ENCODE measurements at places on chromosomes 4 and X.

GRCh38 chr4:169103966-169104412 is 93.9 kb upstream of the CBR4 start:
- DNase-seq, result no peak

GRCh38 chrX:8738588-8739189 is 6.8 kb upstream of the ANOS1 start:
- peak; percentile 22 for DNase-seq

DNA sequence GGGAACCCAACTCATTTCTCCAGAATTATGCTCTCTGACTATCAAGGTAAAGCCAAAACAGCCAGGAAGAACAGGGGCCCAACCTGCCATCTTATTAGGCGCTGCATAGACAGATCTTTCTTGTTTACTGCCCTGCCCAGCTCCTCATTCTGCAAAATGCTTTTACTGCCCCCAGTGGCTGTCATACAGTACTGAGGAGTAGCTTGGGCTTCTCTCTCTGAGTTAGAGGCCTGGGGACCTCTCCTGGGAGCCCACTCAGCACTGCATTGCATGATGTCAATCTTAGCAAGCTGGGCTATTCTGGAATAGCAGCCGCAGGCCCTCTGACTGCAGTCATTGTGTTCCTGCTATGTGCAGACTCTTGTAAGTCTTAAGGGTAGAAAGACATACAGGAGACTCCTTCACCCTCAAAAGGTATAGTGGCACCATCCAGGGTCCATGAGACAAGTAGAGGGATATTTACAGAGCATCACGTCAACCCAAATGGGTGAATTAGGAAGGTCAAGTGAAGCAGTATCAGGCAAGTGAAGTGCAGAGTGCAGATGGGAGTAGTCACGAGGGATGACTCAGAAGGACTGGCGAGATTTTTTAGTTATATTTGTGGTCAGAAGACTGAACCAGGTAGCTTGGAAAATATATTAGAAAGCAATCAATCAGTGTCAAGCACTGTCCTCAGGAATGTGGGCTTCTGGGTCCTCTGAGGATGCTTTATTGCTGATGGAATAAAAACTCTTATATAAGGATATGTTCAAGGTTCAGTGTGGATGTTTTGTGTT is 294.1 kb upstream of the SFRP2 start:
- DNase-seq, result peak; percentile 46

- no peak for DNase-seq
These were observed 145.1 kb downstream of the CAMK2D start for GRCh38 chr4:113616443-113616842.

GRCh38 chr4:114782415-114783214 is 184.0 kb downstream of the UGT8 start:
- peak; percentile 25 for DNase-seq

GRCh38 chr4:157225096-157225495 is 4.6 kb downstream of the GRIA2 start:
- no peak for DNase-seq

- DNase-seq, result no peak
These were observed 253.3 kb upstream of the ARHGAP24 start for GRCh38 chr4:85221606-85222005.

DNA sequence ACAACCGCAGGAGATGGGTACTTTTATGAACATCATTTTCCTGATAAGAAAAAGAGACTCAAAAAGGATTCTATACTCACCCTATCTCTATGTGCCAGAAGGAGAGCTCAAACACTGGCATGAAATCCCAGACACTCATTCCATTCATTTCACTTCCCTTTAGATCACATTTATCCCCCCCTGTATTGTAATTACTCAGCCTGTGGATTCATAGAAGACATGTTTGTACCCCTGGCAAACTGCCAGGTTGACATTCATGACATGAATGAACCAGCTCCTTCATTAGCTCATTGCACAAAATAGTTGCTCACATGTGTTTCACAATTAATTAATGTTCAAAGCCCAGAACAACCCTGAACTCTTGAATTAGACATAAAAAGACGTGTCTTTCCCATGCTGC is 4.9 kb downstream of the SMR3A start:
- peak; percentile 0 for DNase-seq

DNA sequence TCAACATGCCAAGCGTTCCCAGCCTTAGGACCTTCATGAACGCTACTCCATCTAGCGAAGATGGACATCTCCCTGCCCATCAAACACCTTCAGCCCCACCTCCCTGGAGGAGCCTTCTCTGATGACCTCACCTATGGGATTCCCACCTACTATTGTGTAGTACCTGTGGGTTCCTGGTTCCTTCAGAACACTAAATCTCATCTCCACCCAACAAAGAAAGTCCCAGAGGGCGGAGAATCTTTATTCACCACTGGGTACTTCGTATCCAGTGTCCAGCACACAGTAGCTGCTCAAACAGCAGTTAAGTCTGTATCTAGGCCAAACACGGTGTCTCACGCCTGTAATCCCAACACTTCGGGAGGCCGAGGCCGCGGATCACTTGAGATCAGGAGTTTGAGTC is 10.1 kb downstream of the RBM47 start:
- DNase-seq, result no peak

- DNase-seq, result peak; percentile 87
These were observed 18.9 kb upstream of the CXCL8 start for GRCh38 chr4:73721435-73721834.

DNA sequence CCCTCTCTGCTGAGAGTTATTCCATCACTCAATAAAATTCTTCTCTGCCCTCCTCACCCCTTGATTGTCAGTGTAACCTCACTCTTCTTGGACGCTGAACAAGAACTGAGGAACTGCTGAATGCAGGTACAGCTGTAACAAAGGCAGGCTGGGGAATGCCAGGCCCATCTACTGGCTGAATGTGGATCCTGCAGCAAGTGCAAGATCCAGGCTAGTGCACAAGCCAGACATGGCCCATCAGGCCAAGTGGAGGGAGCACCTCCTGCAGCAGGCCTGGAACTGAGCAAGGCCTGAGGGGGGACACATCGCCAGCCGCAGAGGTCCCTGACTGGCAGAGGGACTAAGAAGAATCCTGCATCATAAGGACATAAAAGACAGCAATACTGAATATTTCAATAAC is 411.8 kb upstream of the PCDH10 start:
- DNase-seq, result no peak

DNA sequence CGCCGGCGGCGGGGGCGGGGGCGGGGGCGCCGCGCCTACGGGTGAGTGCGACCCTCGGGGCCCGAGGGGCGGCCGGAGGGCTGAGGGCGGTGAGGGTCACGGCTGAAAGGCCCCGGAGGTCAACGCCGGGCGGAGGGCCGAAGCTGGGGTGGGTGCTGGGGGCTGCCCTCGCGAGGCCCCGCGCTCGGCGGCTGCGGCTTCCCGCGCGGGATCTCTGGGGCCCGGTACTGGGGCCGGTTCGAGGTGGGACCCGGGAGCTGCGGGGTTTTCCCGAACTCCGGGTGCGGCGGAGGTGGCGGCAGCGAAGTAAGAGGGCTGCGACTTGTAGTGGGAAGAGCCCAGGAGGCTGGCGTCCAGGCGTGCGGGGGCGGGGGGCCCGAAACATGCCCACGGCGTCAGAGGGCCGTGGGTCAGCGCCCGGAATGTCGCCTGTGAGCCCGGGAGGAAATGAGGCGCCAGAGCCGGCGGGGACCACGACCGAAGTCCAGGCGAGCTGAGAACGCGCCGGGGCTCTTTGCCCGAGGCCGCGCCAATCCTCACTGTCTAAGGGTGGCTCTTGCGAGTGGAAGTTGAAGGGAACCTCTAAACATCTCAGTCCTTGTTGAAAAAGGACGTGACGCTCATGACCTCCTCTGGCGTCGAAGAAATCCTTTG is 407 bp downstream of the IL13RA1 start:
- peak; percentile 28 for DNase-seq

DNA sequence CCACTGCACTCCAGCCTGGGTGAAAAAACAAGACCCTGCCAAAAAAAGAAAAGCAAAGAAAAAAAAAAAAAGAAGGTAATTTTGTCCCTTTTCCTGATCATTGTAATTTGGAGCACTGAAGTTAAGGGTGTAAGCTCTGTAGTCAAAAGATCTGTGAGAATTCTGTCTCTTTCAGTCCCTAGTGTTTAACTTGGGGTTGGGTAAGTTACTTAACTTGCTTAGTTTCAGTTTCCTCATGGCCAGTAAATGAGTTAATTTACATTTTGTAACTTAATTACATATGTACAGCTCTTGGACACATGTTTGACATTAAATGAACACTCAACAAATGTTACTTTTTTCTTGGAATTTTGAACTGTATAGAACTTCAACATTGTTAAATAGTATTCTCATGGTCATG is 10.9 kb upstream of the UBE2K start:
- no peak for DNase-seq

GRCh38 chr4:61195101-61195500 is 5.0 kb upstream of the ADGRL3 start:
- no peak for DNase-seq

DNA sequence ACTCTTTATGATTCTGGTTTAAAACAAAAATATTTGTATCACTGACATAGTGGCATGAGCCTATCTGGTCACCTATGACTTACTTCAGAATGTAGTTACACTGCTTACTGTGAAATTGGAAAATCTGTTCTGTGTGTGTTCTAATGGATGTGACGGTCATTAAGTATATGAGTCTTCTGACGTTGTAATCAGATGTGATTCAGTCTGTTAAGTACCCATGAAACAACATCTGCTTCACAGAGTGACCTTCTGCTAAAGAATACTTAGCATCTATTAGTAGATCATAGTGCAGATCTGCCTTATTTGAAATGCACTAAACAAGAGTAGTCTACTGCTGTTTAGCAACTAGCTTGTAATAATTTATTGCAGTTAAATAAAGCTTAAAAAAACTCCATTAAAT is 317.1 kb downstream of the DCTD start:
- DNase-seq, result peak; percentile 24

GRCh38 chr4:87005369-87005689 is 70.5 kb downstream of the AFF1 start:
- no peak for DNase-seq

GRCh38 chr4:153792618-153793247 is 3.9 kb upstream of the SFRP2 start:
- DNase-seq, result no peak

DNA sequence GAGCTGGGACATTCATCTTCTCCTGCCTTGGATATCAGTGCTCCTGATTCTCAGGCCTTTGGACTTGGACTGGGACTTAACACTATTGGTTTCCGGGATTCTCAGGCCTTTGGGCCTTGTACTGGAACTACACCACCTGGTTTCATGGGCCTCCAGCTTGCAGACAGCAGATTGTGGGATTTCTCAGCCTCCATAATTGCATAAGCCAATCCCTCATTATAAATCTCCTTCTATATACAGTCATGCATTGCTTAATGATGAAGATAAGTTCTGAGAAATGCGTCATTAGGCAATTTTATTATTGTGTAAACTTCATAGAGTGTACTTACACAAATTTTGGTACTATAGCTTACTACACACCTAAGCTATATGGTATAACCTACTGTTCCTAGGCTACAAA is 8.9 kb upstream of the CCNG2 start:
- DNase-seq, result no peak

- DNase-seq, result no peak
These were observed 155.6 kb downstream of the HNRNPD start for GRCh38 chr4:82217986-82218715.

GRCh38 chr4:28890949-28891775 is 1829.0 kb upstream of the PCDH7 start:
- peak; percentile 1 for DNase-seq

GRCh38 chrX:85504381-85504780 is 124.9 kb upstream of the POF1B start:
- DNase-seq, result no peak

DNA sequence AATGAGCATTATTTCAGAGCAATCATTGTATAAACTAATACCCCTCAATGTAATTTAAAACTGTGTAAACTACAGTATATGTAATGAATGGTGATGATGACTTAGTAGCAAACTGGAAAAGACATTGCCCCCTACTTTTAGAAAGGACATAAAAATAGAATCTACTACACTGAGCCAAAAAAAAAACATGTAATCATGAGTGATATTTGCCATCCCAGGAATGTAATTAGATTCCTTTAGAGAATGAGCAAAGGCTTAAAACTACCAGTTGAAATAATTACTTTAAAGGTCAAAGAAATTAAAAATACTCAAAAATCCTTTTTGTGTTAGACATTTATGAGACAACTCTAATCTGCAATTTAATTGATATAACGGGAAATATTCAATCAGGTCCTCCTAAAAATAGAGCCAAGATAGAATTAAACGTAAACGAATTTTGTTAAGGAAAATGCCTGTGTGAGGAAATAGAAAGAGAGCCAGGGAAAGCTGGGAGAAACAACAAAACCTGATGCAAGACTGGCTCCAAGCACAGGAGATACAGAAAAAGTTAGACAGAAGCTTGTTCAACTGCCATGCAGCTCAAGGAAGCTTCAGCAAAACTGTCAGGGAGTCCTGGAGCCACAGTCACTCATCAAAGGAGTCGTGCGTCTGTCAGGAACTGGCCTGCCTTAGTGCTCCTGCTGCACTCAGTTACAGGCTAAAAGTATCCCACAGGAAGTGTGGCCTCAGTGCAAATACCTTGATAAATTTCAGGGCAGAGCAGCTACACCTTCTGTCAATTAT is 655.7 kb upstream of the INTU start:
- peak; percentile 27 for DNase-seq

DNA sequence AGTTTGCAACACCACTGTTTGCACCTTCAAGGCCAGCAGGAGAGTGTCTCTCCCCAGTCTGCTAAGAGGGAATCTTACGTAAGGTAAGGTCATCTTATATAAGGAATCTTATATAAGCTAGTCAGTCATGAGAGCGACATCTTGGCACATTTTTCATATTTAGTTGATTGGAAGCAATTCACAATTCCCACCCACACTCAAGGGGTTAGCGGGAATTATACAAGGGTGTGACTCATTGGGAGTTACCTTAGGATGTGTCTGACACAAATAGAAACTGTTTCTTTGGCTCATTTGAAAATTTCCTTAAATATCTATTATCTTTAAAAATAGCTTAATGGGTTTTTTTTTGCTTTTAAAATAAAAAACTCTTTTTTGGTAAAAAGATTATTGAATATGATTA is 62.1 kb upstream of the GRPR start:
- DNase-seq, result no peak

DNA sequence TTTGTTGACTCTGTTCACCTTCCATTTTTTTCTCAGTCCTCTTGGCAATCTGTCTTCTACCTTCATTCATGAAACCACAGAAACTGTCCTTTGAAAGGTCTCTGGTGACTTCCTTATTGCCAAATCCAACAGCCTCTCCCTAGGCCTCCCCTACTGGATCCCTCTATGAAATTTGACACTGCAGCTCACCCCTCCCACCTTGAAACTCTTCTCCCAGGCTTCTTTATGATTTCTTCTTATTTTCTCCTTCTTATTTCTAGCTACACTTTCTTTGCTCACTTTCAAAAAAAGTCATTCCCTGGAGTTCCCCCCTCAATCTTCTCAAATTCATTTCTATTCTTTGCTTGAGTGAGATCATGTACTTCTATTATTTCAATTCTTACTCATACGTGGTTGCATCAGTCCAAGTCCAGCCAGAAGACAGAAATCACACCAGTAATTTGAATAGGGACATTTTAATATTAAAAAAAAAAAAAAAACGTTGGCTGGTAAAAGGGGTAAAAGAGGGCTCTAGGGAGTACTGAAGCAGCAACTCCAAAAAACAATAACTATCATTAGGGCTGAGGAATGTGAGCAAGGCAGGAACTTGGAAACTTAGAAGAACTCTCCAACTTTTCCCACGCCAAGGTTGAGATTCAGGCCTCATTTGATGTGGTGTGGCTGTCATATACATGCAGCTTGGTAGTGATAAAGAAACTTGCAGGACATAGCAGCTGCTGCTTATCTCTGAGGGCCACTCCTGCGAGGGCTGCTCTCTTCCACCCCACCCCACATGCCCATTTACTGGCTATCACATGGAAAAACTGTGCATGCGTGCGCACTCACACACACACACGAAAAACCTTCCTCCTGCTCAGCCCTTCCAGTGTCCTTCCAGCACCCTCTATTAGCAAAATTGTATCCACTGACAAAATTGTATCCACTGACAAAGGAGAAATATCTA is 169.8 kb upstream of the GALNT7 start:
- DNase-seq, result peak; percentile 81
